ENCODE measurements at places on chromosomes 4 and X. TPM values are rescaled to one million over a fixed set of nuclear protein-coding genes. Genes with fewer than 3 reads are reported as not detected.

ALG13 gene
- total RNA-seq, result 64.2 TPM

SPATA4 gene
- total RNA-seq, result 1.8 TPM

DNA sequence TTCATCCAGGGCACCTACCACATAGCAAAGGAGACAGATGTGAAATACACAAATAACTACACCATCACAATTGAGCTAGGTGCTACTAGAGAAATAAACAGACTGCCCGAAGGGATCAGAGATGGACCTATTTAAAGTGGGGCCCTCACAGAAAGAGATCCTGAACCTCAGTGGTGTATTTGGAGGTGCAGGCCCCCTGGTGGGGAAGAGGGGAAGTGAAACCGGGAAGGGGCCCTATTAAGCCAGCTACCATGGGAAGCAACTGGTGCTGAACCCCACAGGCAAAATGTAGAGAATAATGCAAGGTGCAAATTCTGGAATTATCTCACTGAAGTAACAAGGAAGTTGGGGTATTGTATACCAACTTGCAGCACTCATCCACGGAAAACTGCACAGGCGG lies 78.6 kb upstream of the FAM9A start:
- DNase-seq, result no peak

GRCh38 chrX:46278572-46278971 lies 266.6 kb downstream of the ZNF674 start:
- no peak for DNase-seq

DNA sequence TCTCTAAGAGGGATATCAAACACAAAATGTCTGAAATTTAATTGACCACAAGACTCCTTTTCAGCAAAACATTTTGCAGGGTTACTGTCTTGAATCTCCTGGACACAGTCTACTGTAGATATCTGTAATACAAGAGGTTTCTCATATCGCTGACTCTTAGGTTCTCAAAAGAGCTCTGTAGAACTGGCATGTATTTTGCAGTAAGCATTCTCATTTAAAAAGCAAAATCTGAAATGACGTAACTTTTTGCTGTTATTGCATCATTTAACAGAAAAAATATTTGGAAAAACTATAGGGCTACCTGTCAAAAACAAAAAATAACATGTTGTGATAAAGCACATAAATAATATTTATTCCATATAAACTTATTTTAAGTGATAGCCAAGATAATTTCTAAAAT lies 114.2 kb downstream of the CDS1 start:
- DNase-seq, result no peak

GRCh38 chr4:71540749-71541269 lies 202.0 kb downstream of the SLC4A4 start:
- no peak for DNase-seq

Measured in dorsolateral prefrontal cortex (tissue), 122 donors.